ENCODE measurements at places on chromosomes 16 and 17.

- no peak for DNase-seq
Measured at GRCh38 chr17:37523715-37524219, 34.1 kb downstream of the DUSP14 start.

DNA sequence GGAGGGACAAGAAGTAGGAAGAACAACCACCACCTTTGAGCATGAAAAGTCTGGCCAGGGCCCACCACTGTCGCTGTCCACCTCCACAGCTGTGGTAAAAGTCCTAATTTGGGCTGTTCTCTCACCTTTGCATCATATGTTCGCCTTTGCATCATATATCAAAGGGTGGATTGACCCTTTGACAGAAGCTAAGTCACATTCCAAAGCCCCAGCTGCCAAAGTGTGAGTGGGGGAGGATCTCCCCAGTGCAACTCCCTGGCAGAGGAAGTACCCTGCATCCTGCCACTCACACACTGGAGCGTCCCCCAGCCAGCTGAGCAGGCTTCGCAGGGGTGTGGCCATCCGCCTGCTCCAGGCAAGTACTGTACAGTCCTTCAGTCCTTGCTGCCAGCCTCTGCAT is 12.7 kb upstream of the SPECC1 start:
- DNase-seq = no peak

DNA sequence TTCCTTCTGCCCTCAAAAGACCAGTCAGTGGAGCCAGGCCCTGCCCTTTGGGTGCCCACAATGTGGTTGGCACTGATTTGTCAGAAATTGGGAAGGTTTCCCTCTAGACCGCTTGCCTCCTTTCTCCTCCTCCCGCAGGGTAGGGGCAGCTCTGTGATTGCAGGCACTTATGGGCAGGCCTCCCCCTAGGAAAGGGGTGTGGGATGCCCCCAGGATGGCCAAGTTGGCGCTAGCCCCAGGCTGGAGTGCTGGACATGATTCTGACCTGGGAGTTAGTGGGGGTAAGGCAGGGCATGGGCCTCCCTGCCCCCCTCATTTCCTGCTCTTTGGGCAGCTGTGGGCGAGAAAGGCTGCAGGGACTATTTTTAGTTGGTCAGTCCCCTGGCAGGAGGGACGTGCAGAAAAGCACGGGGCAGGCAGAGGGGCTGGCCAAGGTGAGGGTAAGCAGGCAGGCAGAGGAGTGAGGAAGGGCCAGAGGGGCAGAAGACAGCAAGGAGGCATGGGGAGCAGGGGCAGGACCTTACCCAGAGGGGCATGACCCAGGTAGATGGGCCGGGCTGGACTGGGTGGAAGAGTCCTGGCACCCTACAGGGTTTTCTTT is 3.3 kb downstream of the RARA start:
- DNase-seq = no peak

DNA sequence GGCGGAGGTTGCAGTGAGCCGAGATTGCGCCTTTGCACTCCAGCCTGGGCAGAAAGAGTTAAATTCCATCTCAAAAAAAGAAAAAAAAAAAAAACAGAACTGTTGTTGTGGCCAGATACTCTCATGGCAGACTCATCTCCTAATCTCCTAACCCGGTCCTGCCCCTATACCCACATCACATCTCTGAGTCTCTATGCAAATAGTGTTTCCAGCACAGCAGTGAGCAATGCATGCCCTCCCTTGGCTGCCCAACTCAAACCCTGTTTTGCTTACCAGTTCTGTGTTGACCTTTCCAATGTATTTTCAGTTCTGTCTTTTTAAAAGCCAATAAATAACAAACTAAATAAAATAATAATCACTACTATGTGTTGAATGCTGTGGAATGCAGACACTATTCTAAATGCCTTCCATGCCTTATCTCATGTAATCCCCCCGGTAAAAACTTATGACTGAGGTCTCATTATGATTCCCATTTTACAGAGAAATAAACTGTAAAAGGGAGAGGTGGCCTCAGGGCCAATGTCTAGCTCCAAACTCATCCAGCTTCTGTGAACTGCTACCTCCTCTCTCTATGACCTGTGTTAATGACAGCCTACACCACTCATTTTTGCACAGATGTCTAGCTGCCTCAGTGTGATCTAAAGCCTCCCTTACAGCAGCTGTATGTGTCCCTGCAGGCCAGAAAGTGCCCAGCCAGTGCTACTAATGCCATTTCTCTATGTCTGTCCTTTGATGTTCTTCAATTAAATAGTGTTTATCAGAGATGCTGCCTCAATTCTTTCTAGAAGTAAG is 289.8 kb downstream of the HS3ST3B1 start:
- DNase-seq = no peak

All from CD4-positive, alpha-beta T cell treated with Interferon alpha-2 for 1 hour (primary cell).